T-helper 1 cell (primary cell): ENCODE measurements at places on chromosomes 7 and 10.

DNA sequence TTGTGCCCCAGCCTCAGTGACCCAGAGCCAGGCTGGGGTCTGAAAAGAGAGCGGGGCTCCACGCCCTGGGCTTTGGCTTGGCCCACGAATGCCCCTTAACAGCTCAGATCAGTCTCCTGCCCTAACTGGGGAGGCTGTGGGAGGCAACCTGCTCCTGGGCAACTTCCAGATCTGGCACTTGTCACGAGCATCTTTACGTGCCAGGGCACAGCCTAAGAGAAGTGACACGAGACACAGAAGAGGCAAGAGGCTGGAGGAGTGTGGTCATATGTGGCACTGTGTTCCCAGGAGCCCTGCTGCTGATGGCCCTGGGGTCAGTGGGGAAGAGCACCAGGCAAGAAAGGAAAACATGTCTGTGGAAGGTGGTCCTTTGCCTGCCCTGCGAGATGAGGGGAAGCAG, 97.8 kb upstream of the BTBD16 start:
- DNase-seq = no peak

DNA sequence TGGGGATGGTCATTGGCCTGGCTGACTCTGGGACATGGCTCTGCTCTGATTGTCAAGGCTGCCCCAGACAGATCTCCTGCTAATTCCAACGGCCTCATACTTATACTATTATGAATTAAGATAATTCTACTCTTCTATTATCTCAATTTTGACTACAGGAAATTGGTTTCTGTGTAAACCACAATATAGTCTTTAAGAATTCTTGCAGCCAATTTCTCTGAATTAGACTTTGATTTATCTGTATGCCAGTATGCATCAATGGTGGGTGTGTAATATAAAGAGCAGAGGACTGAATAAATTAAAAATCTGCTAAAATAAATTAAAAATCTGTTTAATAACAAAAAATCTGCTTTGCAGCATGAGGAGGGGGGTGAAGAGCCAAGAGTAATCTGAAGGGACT, 27.0 kb downstream of the HIBADH start:
- no peak for DNase-seq

DNA sequence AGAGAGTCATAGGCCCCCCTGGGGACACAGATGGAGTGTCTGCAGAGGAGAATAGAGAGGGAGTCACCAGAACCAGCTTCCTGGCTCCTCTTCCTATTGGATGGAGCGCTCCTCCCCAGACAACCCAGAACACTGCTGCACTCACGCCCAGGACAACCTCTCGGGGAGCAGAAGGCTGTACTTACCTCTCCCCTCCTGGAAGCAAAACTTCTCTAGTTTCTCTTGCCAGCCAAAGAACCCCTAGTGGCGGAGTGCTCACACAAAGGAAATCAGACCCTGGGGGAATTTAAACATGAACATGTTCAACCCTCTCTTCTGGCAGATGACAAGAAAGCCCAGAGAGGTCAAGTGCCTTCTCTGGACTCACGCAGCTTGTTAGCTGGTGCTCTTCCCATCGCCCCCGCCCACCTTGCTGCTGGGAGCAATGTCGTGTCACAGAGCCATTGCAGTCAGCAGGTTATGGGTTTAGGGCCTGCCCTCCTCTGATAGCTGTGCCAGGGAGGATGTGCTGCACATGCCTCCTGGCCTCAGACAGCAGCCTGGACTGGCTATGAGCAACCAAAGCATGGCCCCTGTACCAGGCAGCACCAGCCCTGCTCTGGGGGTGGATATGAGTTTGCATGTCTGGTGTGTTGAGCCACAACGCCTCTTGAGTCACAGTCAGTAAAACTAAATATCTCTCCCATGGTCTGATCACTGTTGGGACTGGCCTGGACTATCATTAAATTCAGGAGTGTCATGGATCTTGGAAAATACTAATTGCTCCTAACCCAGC, 84.4 kb downstream of the SLIT1 start:
- no peak for DNase-seq

- no peak for DNase-seq
These were observed 45.5 kb upstream of the DDC start for GRCh38 chr7:50610521-50611277.

GRCh38 chr10:103676058-103676785, 179.2 kb downstream of the SH3PXD2A start:
- no peak for DNase-seq

- no peak for DNase-seq
These were observed 94.8 kb downstream of the PRPF18 start for GRCh38 chr10:13681528-13681927.

DNA sequence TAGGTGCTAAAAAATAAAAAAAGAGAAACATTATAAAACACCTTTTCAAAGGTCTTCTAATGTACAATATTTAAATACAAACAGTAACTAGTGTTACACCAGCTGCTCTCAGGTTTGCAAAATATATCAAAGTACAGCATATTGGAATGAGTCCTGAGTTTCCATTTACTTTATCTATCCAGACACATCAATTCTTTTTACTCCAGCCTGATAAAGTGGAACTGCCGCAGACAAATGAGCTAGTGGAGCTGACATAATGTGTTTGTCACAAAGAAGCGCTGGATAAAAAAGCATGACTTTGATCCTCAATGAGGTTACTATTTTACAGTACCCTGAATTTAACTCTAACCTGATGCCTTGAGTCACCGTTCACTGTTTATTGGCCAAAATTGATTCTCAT, 1243.1 kb downstream of the GATA3 start:
- no peak for DNase-seq

DNA sequence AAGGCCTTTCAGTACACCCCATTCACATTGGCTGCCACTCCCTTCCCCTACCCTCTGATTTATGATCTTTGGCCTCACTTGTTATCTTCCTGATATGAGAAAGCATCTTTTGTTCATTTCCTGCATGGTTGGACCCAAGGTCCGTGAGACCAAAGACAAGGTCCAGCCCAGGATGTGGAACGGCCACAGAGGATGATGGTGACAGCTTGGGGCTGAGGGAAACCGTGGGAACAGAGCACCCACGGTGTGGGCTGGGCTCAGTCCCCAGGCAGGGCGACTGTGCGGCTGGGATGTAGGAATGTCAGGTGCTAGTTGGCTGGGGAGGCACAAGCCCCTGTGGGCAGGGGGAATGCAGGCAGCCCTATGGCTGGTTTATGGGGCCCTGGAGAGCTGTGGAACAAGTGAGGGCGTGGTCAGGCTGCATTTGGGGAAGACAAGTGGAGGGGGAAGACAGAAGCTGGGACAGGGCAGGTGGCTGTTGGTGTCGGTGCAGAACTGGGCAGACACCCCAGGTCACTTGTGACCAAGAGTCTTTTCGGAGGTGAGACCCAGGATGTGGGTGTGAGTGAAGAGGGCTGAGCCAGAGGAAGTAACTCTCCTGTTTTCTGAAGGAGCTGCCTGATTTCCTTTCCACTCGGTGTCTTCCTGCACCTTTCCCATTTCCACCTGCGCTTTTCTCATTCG, 51.7 kb upstream of the IGFBP3 start:
- DNase-seq = no peak

GRCh38 chr7:27119412-27119911, 11.1 kb downstream of the HOXA4 start:
- DNase-seq = no peak

DNA sequence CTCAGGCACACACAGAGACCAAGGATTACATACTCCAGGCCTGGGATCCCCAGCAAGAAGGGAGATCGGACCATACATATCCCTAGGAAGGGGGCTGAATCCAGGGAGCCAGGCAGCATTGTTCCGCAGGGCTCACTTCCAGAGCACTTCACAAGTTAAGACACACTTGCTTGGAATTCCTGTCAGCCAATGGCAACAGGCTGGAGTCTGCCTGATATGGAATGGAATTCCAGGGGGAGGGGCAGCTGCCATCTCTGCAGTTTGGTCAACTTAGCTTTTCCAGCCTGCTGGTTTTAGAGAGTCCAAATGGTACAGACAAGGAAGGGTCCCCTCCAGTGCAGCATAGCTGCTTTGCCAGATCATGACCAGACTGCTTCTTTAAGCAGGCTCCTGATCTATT, 290.0 kb upstream of the GLI3 start:
- DNase-seq = no peak

- no peak for DNase-seq
These were observed 124.7 kb downstream of the LRRC18 start for GRCh38 chr10:48814933-48815332.

GRCh38 chr7:27438881-27439589, 196.4 kb downstream of the EVX1 start:
- no peak for DNase-seq

- DNase-seq = no peak
These were observed 127.4 kb upstream of the INHBA start for GRCh38 chr7:41830271-41830670.

GRCh38 chr10:97037365-97038361, 148.1 kb downstream of the SLIT1 start:
- DNase-seq = peak; percentile 61

GRCh38 chr7:32330602-32331001, 159.6 kb downstream of the LSM5 start:
- DNase-seq = no peak

DNA sequence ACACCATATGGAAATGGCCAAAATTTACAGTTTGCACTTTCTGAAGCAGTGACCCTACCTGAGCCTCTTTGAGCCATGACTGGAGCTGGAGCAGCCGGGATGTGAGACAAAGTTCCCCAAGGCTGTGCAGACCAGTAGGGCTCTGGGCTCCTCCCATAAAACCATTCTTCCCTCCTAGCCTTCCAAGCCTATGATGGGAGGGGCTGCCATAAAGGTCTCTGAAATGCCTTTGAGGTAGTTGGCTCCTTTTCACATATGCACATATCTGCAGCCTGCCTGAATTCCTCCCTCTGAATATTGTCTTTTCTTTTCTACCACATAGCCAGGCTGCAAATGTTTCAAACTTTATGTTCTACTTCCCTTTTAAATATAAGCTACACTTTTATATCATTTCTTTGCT, 516.6 kb upstream of the POM121L12 start:
- DNase-seq = no peak

GRCh38 chr10:113958631-113959382, 84.9 kb upstream of the ADRB1 start:
- no peak for DNase-seq

GRCh38 chr10:69362471-69362954, 54.2 kb downstream of the TACR2 start:
- DNase-seq = no peak

GRCh38 chr10:121078036-121078435, 226.9 kb downstream of the WDR11 start:
- DNase-seq = no peak

DNA sequence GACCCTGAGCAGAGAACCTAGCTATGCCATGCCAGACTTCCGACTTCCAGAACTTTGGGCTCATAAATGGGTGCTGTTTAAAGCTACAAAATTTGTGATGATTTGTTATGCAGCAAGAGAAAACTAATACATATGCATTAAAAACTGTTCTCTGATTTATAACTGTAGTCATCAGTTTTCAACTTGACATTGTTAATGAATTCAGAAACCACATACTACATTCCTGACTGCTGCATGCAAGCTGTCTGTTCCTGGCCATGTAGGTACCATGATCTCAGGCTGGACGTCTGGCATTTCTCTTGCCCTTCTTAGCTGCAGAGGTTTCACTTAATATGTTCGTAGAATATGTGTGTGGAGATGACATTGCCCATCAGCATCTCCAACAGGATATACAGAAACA, 28.4 kb downstream of the MKX start:
- no peak for DNase-seq

DNA sequence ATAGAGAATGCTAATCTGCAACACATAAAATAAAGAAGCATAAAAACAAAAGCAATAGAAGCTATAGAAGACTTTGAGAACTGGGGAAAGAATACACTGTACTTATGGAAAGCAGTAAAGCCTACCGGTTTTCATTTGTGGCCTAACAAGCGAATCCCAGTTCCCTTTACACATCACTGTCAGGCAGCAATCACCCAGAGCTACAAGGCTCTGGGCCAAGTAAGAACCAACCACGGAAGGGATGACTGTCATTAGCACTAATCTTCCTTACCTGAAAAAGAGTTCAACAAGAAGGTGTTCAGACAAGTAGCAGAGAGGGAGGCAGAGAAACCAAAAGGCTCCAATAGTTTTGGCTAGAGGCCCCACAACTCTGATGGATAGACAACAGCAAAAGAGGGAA, 15.0 kb downstream of the CCDC6 start:
- no peak for DNase-seq

- DNase-seq = no peak
These were observed 245.4 kb upstream of the GALNT17 start for GRCh38 chr7:70886547-70886946.

GRCh38 chr10:49783645-49784044, 21.5 kb upstream of the OGDHL start:
- DNase-seq = no peak

DNA sequence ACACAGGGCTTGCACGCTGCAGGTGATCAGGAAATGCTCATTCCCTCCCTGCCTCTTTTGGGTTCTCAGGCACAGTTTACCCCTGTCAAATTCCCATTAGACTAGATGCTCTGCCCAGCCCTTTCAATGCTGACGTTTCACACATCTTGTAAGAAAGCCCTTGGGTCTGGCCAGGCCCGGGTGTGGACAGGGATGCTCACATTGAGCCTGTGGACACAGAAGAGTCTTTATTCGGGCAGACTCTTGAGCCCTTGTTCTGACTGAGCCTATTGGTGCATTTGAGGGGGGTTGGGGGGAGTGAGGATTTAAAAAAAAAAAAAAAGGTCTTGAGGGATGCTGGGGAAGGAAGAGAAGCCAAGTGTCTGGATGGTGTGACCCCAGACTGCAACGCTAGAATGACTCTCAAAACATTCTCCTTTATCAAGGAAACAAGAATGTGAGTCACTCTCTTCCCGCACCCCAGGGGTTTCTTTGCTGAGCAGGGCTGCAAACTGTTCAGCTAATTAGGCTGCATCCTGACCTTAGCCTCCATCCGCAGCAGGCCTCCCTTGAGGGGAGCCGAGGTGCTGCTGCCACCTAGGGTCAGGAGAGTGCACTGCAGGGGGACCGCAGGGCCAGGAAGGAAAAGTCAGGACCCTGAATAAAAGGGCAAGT, 53.6 kb upstream of the TMEM72 start:
- DNase-seq = peak; percentile 17

- DNase-seq = no peak
These were observed 35.8 kb upstream of the COBL start for GRCh38 chr7:51352174-51353100.

DNA sequence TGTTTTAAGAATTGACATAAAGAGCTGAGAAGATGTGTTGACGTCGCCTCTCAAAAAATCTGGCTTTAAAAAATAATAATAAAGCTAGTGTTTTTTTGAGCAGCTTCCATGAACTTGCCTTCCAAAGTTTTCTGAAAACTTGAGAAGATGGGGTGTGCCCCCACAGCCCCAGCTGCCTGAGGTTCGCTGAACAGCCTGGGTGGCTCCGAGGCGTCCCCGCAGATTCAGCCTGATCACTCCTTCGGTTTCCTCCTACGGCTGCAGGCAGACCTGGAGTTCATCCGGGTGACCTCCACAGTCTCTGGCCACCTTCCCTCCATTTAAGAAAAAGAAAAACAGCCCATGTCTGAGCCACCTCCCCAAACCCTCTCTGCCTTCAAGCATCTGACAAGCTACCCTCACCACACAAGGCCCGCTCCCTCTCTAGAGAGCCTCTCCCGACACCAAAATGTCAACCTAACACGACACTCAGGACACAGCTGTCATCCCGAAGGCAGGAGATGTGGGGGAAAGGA, 177.8 kb downstream of the PTPRN2 start:
- no peak for DNase-seq
